ENCODE measurements at places on chromosomes 16 and 17.

DNA sequence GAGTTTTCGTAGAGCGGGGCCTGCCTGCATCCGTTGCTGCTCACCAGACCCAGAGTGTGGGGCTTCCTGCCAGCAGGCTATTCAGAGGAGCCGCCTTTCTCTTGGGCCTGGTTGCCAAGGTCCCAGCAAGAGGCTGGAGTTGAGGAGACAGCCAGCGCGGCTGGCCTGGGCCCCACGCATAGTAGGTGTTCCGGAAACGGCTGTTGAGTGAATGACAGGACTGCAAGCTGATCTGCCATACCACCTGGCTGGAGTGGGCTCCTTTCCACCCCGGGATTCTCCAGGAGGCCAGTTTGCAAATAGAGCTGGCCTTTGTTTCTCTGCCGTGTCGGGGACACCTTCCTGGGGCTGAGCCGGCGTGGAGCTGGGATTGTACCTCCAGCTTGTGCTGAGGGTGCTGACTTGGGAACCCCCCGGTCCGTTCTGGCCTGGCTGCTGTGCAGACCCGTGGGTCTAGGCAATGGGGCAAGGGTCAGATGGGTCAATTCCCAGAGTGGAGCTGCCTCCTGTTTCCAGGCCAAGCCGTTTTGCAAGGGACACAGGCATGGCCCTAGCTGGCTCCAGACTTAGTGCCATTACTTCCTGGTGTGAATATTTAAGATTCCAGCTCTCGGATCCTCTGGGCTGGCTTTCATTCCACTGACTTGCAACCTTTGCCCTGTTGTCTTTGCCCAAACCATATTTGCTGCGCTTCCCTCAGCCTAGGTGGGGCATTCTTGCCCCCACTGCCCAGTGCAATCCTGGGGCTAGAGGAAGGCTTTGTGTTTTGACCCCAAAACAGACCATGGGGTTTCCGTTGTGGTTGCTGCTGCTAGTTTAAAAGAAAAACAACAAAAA, 68.8 kb downstream of the CMIP start:
- DNase-seq, result no peak

- no peak for DNase-seq
Observed at GRCh38 chr17:83037084-83037873, 42.1 kb upstream of the METRNL start.

DNA sequence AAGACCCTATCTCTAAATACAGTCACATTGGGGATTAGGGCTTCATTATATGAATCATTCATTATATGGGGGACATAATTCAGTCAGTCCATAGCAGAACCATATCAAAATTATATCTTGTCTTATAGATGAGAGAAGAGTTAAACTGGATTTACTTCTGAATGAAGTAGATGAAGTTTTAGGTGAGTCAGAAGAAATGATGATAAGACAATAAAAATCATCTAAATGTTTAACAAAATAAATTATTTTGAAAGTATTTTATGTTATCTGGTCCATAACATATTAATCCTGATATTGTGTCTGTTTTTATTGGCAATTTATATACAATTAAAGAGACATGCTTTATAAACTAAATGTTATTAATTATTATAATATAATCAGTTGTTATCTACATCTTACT, 76.9 kb upstream of the EFCAB3 start:
- no peak for DNase-seq

DNA sequence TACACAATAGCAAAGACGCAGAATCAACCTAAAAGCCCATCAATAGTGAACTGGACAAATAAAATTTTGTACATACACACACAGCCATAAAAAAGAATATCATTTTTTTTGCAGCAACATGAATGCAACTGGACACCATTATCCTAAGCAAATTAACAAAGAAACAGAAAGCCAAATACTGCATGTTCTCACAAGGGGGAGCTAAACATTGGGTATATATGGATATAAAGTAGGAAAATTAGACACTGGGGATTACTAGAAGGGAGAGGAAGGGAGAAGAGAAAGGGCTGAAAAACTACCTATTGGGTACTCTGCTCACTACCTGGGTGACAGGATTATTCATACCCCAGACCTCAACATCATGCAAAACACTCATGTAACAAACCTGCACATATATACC, 28.2 kb downstream of the ADAMTS18 start:
- DNase-seq, result no peak

GRCh38 chr16:1887711-1888354, 15.9 kb upstream of the MEIOB start:
- no peak for DNase-seq

DNA sequence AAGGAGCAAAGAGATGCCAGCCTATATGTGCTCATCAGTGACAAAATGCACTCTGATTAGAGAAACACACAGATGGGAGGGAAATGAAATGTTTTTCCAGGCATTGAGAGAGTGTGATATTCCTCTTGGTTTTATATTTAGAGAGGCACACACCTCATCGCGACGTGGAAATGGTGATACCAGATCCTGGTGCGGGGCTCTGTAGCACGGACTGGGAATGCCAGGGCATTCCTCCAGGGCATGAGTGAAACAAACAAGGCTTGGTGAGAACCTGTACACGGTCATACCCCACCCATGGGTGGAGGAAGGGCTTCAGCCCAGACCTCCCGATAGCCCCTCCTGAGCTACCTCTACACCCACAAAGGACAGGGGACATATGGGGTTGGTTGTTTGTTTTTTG, 280.2 kb downstream of the C16orf95 start:
- DNase-seq, result no peak
